ENCODE measurements at places on chromosomes 3 and 15.
A peak's percentile ranks its signal among the peaks of the same experiment; 100 is the strongest.

GRCh38 chr3:149393345-149394160 is 16.1 kb upstream of the TM4SF1 start:
- no peak for DNase-seq

DNA sequence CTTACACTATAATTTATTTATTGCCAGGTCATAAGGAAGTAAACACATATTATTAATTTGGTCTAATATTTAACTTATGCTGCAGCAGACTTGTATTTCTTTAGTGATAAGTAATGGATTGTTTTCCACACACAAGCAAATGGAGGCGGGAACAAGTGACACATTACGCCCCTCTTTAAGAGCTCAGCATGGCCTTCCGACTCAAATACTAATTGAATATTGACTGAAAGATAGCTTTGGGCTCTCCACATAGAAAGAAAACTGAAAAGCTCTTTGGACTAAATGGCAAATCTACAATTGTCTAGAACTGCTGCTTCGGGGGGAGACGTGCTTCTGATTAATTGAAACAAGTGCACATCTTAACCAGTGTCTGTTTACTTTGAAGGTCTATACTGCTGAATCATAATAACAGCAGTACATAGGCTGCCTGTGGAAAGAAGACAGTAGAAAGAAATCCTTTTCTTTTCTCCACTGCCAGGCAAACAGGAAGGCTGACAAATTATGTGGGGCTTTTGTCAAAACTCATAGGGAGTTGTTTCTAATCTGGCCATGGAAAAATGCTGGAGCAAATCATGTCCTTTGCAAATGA is 15.9 kb downstream of the CADPS start:
- DNase-seq, result no peak

DNA sequence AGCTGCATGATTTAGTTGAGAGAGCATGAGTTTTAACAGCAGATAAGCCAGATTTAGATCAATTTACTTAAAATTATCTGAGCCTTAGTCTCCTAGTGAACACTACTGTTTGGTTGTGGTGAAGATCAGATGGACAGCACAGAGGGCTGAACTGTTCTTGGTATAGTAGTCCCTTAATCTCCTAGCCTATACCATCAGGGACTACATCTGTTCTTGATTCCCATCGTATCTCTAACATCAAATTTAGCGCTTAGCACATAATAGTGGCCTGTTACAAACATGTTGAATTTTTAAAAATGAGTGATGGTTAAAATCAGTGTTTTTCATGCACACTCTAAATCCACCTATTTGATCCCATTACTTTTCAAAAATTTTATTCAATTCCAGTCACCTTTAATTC is 507.7 kb downstream of the GRM7 start:
- no peak for DNase-seq

DNA sequence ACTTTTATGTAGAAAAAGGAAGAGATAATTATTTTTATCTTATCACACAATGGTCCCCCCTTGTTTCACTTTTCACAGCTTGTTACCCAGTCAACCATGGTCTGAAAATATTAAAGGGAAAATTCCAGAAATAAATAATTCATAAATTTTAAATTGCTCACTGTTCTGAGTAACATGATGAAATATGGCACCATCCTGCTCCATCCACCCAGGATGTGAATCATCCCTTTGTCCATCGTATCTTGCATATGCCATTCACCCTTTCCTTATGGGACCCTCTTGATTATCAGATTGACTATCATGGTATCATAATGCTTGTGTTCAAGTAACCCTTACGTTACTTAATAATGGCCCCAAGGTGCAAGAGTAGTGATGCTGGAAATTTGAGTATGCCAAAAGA is 43.7 kb downstream of the ANKRD28 start:
- peak; percentile 34 for DNase-seq

GRCh38 chr3:141690431-141691072 is 47.5 kb upstream of the RNF7 start:
- DNase-seq, result no peak

DNA sequence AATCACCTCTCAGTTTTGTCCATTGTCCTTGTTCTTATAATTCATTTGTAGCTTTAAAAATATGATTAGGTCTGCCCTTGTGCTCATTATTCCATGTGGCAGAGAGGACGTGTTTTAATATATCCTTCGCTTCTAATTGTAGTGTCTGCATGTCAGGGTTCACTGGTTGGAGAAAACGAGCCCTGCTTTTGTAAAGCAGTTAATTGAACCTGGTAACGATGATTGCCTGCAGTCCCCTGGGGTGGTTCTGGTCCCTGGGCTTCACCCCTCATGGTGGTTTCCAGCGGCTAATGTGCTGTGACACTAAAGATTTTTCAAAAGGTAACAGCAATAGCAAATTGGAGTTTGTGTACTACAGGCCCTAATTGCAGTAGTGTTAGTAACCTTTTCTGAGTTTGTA is 299.6 kb downstream of the CACNA2D3 start:
- DNase-seq, result no peak

GRCh38 chr15:75112848-75113492 is 88.7 kb upstream of the C15orf39 start:
- no peak for DNase-seq

Data from HS-27A (cell line).